Activated CD4-positive, alpha-beta T cell treated with anti-CD3 and anti-CD28 coated beads, Interleukin-2, amount 50 U/mL, for 16 hours (primary cell): ENCODE measurements at places on chromosomes 6 and 20.

- peak; percentile 36 for DNase-seq
These were observed 76.5 kb downstream of the GJA10 start for GRCh38 chr6:89970609-89971337.

DNA sequence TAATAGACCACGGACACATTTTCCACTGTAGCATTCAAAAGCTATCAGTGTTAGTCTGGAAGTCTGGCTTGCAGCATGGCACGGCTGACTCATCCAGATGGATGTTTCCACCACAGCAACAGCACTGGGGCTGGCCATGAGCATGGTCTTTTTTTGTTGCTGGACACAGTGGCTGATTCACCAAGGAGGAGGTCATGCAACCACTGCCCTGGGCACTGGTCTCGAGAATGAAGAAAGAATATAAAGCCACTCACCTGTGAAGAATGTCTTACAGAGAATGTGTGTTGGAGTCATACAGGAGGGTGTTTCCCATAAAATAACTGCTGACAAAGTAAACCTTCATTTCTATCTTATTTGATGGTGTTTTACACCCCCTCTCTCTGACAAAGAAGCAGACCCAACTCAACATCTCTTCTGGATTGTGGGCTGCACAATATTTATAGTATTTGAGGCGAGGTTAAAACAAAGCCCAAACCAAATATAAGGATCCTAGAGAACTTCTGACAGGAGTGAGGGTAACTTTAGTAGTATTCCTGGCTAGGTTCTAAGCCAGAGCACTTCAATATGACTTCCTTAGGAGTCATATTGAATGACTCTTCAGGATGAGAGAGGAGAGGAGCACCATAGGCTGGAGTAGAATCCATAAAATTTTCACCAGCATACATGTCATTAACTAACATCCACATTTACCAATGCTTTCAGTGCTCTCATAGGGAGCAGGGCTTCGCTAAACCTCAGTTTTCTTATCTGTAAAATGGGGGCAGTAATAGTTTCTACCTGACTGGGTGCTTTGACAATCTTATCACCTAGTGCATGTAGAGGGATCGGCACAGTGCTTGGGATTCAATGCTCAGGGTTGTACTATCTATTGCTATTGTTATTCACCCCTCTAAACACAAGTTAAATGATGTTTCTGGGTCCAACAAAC is 121.4 kb downstream of the KIF13A start:
- DNase-seq: no peak

- DNase-seq: no peak
These were observed 156.9 kb downstream of the CDKAL1 start for GRCh38 chr6:20691185-20691584.

DNA sequence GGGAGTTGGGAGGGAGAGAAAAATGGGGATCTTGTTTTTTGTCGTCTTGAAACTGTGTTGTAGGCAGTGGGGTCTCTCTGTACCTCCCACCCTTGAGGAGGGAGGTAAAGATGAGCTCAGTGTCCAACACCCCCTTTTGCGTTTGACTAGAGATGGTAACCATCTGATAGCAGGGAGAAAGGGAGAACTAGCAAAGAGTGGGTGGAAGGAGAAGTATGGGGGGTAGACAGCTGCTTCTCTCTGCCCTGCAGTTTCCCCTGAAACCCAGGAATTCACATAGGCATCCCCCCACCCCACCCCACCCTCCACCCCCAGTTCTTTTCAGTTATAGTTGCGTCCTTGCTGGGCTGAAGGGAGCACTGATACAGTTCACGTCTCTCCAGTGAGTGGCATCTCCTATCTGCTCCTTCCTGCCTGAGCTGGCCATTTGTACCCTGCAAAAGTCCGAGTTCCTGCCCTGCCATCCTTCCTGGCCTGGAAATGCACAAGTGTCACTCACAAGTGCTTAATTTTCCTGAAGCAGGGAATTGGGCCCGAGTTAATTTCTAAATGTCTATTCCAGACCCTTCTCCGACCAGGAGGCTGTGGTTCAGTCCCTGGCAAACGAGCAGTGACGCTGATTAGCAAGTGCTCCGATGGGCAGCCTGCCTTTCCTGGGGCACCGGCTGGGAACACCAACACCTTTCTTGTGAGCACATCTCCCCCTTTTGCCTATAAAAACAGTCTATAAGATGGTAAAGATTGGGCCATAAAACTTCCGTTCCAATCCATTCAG is 1.5 kb downstream of the SIRPA start:
- DNase-seq: no peak

DNA sequence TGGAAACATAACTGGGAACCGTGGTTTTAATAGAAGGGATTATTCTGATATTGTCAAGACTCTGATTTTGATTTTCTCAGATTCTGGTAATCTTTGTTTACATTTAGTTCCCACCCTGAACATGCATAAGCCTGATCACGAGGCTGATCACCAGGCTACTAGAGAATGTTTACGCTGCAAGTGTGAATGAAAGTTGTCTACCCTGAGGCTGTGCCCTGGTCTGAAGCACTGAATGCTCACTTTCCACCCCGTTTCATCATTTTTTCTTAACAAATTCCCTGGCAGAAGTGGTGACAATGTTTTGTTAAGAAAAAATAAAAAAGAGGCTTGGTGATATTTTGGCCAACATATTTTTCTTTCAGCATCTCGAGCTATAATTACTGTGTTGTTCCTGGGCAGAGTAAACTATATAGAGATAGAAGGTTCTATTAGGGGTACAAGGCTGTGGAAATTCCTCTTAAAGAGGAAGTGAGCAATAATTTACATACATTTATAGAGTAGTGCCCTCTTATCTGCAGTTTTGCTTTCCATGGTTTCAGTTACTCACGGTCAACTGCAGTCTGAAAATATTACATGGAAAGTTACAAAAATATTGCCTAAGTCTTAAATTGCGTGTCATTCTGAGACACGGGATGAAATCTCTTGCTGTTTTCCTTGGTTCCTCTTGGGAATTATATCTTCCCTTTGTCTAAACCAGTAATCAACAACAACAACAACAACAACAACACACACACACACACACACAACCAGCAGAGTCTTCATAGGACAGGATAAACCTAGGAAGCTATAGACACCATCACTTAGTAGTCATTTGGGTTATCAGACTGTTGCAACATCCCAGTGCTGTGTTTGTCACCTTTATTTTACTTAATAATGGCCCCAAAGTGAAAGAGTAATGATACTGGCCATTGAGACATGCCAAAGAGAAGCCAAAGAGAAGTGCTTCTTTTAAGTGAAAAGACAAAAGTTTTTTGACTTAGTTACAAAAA is 566.6 kb upstream of the CITED2 start:
- no peak for DNase-seq

GRCh38 chr20:5553194-5553815 is 196.9 kb upstream of the SHLD1 start:
- no peak for DNase-seq

GRCh38 chr20:1402149-1402548 is 9.3 kb upstream of the FKBP1A start:
- DNase-seq: no peak

- peak; percentile 27 for DNase-seq
These were observed 16.0 kb downstream of the RPS12 start for GRCh38 chr6:132830334-132830751.

GRCh38 chr6:20351534-20351933 is 50.1 kb upstream of the E2F3 start:
- no peak for DNase-seq

- no peak for DNase-seq
These were observed 497.2 kb upstream of the CDH4 start for GRCh38 chr20:60754856-60755255.
